Epithelial cell of proximal tubule (primary cell): ENCODE measurements at places on chromosomes 12 and 14.

GRCh38 chr12:125129591-125130255, 64.5 kb downstream of the AACS start:
- DNase-seq: no peak

- no peak for DNase-seq
Observed at GRCh38 chr12:2009623-2010022, 5.4 kb upstream of the DCP1B start.

GRCh38 chr14:35133542-35134328, 11.4 kb downstream of the PRORP start:
- DNase-seq: no peak

- DNase-seq: no peak
Observed at GRCh38 chr12:76341436-76342030, 6.7 kb downstream of the BBS10 start.

DNA sequence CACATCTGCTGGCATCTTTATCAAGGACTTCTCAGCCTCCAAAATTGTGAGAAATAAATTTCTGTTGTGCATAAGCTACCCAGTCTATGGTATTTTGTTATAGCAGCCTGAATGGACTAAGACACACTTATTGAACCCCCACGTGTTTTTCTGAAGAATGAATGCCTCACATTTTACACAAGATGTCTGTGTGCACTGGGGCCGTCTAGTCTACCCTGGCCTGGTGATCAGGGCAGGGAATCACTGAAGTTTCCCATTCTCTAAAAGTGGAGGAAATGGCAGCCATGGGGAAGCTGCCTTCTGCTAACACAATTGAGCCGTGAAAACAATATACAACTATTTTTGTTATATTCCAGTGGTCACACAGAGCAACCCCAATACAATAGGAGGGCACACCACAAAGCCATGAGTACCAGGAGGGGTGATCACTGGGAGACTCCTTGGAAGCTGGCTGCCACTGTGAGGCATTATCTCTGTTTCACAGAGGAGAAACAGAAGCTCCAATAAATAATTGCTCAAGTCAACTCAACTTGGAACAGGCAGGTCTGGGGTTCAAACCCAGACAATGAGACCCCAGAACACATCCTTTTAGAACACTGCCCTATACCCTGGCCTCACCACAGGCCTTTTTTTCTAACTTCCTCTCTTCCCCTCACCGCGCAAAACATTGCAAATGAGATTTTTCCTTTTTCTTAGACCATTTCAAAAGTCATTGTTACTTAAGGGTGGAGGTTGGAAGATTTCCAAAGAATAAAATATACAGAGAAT, 18.3 kb upstream of the LTA4H start:
- DNase-seq: no peak

DNA sequence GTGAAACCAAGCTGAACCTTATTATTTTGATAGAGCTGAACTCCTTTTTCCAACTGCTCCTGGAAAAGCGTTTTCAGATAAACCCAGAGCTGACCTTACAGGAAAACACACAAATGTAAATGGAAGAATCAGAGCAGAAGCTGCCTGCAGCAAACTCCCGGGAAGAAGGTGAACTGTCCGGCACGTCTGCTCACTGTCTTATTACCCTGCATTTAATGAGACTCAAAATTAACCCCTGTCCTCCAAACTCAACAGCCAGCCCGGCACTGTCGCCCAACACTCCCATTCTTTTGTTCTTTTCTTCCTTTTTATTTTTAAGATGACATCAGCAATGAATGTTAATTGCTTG, 1046.9 kb upstream of the FLRT2 start:
- no peak for DNase-seq

- no peak for DNase-seq
Observed at GRCh38 chr12:14390870-14391530, 25.5 kb downstream of the ATF7IP start.

- DNase-seq: no peak
Observed at GRCh38 chr12:1826867-1827705, 6.7 kb downstream of the LRTM2 start.

DNA sequence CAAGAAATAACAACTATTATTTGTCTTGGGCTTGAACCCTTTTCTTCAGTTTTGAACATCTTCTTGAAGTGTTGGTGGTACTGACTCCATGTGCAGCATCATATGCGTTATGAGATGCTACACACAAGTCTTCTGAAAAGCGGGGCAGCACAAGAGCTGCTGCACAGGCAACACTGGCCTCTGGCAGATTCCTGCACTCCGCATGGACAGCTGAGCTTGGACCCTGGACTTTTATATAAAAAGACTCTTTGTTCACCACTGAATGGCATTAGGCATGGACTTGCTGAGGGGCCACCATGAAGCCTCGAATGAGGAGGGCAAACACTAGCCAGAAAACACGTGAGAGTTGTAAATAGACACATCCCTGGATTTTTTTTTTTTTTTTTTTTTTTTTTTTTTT, 210.8 kb upstream of the NPAS3 start:
- DNase-seq: no peak

- no peak for DNase-seq
Observed at GRCh38 chr12:50242751-50243191, 40.5 kb downstream of the LIMA1 start.

- DNase-seq: no peak
Observed at GRCh38 chr14:21038441-21039422, 3.4 kb upstream of the RNASE7 start.

- no peak for DNase-seq
Observed at GRCh38 chr12:55906056-55906455, 21.6 kb downstream of the PYM1 start.

- no peak for DNase-seq
Observed at GRCh38 chr12:132247718-132248452, 81.5 kb downstream of the GALNT9 start.

GRCh38 chr12:69204191-69204590, 35.2 kb upstream of the CPSF6 start:
- DNase-seq: no peak

DNA sequence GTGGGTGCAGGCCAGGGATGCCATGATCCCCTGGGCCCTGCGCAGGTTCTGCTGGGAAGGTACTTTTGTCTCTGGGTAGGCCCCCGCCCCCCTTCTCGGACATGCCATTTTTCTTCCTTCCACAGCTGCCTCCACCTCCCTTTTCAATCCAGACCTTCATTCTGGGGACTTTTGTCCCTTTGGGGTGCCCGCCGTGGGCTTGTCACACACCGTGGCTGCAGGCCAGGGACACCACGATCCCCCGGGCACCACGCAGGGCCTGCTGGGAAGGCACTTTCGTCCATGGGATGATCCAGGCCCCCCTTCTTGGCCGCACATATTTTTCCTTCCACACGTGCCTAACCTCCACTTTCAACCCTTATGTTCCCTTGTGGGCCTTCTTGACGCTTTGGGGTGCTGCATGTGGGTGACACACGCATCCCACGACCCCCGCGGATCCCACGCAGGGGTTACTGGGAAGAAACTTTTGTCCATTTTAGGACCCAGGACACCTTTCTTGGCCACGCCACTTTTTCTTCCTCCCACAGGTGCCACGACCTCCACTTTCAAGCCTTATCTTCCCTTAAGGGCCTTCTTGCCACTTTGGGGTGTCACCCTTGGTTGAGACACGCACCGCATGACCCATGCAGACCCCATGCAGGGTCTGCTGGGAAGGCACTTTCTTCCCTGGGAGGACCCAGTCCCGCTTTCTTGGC, 272.5 kb downstream of the ALG10 start:
- DNase-seq: no peak

DNA sequence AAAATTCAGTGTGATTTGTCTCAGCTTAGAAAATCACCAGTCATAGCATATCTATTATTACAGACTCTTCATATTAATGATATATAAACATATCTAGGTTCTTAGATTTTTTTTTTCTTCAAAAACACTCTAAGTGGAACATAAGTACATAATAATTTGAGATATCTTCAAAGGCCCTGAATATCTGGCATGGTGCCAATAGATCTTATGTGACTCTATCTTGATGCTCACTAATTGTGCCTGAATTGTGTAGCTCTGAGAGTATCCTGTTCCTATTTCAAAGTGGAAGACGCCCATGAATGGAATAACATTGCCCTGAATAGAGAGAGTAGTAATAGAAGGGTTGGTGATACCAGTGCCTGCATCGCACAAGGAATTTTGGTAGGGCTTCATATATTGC, 1312.7 kb upstream of the USP15 start:
- DNase-seq: no peak

- peak; percentile 20 for DNase-seq
Observed at GRCh38 chr14:74394549-74394948, 31.5 kb downstream of the SYNDIG1L start.

DNA sequence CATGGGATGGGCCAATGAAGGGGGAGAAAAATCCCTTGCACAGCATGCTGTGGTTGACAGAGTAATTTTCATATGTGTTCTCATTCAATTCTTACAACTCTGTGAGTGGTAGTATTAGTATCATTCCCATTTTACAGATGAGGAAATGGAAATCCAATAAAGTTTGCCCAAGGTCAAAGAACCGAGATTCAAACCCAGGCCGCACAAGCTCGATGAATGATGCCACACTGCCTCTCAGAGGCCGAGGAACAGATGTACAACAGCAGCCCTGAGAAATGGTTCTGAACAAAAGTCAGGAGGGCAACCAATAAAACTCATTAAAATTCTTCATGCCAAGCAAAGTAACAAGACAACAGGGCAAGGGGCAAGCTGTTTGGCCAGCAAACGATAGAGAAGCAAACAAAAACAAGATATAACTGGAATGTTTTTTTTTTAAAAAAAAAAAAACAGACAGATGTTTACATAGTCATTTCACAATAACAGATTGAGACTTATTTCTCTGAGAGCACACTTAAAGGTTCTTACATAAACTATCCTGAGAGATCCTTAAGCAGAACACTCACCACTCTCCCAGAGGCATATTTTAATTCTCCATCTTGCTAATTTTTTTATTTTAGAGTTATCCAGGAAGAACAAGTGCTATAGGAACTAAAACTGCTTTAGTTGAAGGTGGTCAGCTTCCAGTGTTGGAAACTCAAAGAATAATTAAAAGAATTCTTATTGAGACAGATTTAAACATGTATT, 85.8 kb downstream of the EXOC5 start:
- DNase-seq: no peak

DNA sequence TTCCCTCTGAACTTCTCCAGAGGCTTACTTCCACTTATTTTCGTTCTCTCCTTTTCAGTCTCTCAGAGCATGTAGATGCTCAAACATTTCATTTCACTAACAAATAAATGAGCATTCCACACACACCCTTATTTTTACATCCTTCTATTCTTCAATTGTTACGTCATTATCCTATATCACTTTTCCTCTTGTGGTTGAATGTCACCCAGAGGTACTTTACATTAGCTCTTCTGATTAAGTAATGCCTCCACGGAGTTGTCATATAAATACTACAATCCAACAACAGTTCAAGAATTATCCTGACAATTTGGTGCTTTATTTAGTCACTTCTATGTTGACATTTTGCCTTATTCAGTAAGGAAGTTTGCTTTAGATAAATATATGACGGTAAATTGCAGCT, 18.4 kb downstream of the FAR2 start:
- no peak for DNase-seq

DNA sequence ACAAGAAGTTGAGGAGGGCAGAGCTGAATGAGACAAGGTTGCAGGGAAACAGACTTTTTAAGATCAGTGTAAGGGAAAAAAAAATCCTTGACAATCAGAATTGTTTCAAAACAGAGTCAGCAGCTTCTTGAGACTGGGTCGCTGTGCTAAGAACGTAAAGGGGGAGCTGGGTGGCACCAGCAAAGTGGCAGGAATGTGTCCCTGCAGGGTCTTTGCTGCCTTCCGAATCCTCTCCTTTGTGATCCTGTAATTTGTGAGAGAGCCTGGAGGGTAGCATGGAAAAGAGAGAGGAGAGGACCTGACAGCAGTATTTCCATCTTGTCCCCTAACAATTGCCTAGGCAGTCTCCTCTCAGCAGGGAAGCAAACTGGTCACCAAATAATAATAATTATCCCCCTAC, 472.8 kb downstream of the RGS6 start:
- DNase-seq: no peak

- DNase-seq: no peak
Observed at GRCh38 chr12:65741656-65742017, 82.6 kb upstream of the HMGA2 start.

GRCh38 chr14:64234877-64235651, 59.1 kb downstream of the ESR2 start:
- DNase-seq: peak; percentile 20

GRCh38 chr12:42104784-42105183, 39.9 kb downstream of the GXYLT1 start:
- DNase-seq: no peak

- DNase-seq: no peak
Observed at GRCh38 chr12:131445184-131445774, 265.6 kb upstream of the SFSWAP start.

DNA sequence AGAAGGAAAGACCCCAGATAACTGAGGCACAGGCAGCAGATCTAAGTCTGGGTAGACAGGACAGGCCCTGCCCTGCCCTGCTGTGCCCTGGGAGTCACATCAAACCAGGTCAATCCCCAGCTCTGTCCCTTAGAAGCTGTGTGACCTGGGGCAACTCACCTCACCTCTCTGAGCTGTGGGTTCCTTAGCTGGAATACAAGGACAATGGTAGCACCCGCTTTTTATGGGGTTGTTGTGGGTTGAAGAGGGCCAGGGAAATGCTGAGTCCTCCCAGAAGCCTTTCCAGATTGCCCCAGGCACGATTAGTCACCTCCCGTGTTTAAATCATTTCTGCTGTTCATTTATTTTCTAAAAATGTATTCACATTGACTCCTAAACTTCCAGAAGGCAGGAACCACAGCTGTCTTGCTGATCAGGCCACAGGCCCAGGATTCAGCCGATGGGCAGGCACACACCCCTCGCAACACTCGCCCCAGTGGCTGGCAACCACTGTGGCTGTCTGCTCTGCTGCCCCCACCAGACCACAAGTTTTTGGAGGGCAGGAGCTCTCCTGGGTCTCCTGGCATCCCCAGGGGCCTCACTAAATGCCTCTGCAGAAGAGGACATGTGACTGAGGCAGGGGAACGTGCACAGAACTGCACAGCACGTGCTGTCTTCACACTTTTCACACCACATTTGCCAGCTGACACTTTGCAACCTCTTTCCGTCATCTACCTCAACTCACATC, 3.0 kb downstream of the SELPLG start:
- DNase-seq: no peak

DNA sequence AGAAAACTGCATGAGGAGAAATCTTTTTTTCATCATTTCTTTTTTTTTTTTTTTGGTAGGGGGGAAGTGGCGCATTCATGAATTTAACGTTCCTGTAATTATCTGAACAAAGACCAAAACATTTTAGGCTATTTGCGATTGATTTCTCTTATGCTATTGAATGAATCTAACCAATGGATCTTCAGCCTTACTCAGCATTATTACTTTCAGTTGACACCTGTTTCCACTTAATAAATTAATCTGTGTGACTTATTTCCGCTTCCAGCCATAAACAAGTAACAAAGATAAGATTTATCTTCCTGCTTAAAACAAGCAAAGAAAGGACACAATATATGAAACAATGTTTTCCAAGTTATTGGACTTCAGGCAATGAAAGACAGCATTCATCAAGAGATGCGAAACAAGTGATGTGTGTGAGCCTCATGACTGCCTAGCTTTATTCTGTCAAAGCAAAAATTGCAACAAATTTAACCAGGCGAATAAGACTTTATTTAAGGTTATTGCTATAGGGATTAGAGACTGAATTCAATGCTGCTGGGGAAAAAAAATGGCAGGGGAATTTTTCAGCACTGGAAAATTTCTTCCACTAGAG, 1026.9 kb downstream of the LRFN5 start:
- DNase-seq: no peak

- no peak for DNase-seq
Observed at GRCh38 chr12:132597333-132598316, 12.8 kb downstream of the LRCOL1 start.
